ENCODE measurements at places on chromosomes 3 and 15. TPM values are rescaled to one million over a fixed set of nuclear protein-coding genes. Genes with fewer than 3 reads are reported as not detected.

Gene ILDR1
- total RNA-seq, result not detected

Gene P2RY1
- total RNA-seq, result under 0.01 TPM

Gene GOLGA6L4
- total RNA-seq, result 0.16 TPM

DNA sequence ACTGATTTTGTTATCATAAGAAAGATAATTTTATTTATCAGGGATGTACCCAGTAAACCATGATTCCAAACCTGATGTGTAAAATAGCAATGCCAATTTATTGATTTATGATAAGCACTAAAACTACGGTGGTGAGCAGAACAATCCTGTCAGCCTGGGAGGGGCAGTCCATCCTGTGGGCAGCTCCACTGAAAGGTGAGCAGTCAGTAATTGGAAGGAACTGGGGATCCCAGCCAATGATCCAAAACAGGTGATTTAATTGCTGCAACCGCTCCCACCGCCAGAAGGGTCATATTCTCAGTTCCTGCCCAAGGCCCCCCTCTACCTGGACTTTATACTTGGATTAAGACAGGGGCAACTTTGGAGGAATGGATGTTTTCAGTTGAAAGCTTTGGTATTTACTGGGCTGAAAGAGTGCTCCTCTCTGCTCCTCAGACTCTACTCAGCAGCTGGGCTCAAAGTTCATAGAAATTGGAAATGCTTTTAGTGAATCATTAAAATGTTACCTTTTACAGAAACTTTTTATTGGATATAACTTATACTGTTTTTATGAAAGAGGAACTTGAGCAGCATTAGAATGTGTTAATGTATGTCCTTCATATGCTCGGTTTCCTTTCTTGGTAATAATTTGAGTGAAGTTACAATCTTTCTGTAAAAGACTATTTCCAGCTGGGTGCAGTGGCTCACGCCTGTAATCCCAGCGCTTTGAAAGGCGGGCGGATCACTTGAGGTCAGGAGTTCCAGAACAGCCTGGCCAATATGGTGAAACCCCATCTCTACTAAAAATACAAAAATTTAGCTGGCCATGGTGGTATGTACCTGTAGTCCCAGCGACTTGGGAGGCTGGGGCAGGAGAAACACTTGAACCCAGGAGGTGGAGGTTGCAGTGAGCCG lies 198.6 kb upstream of the IL12A start:
- H3K4me3 ChIP-seq, result no peak overlapping the region
- H3K4me1 ChIP-seq, result peaks cover 53% of the 10 kb centered on the region
- 0 out of 2 replicates have a peak, but pooled peaks cover 7% of the 10 kb centered on the region for H3K36me3 ChIP-seq
- no peak overlapping the region for H3K27ac ChIP-seq
- no peak for DNase-seq
- H3K27me3 ChIP-seq, result no peaks in the 10 kb centered on the region

DNA sequence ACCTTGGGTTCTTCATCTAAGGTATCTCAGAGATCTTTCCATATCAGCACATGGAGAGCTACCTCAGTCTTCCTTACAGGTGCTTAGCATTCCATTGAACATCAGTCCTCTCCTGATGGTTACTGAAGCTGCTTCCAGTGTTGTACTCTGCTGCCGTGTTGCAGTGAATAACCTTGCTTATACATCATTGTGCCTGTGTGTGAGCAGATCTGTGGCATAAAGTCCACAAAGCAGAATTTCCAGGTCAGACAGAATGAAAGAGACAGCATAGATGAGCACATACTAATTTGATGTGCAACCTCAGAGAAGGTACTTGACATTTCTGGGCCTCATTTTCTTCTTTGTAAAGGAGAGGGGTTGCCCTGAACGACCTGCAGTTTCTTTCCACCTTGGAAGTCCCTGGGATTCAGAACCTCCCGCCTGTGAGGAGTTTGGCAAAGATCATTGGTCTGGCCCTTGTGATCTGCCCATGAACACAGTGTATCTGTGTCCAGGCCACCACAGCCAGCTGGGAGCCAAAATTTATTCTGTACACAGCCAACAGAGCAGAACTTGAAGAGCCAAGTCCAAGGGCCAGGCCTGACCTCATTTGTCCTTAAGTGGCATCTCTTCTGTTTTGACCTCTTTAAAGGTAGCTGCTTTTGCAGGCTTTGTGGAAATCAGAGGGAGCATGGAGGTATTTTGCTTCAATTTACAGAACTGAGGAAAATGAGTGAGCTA lies 57.2 kb upstream of the SLC7A14 start:
- no peaks in the 10 kb centered on the region for H3K27me3 ChIP-seq
- no peak for DNase-seq
- no peak overlapping the region for H3K27ac ChIP-seq
- no peak overlapping the region for H3K4me3 ChIP-seq
- no peaks in the 10 kb centered on the region for H3K36me3 ChIP-seq

GRCh38 chr3:188578576-188579363 lies 424.8 kb downstream of the LPP start:
- H3K27me3 ChIP-seq, result no peaks in the 10 kb centered on the region
- DNase-seq, result no peak
- peaks cover 8% of the 10 kb centered on the region for H3K4me1 ChIP-seq
- H3K36me3 ChIP-seq, result peaks cover 14% of the 10 kb centered on the region
- H3K27ac ChIP-seq, result no peak overlapping the region

GRCh38 chr3:12400616-12401194 lies 83.6 kb upstream of the TSEN2 start:
- H3K4me1 ChIP-seq, result peaks cover 4% of the 10 kb centered on the region
- DNase-seq, result no peak
- H3K27ac ChIP-seq, result no peak overlapping the region
- no peaks in the 10 kb centered on the region for H3K27me3 ChIP-seq

GRCh38 chr3:20916951-20917606 lies 731.1 kb upstream of the SGO1 start:
- no peak for DNase-seq
- no peaks in the 10 kb centered on the region for H3K36me3 ChIP-seq
- no peaks in the 10 kb centered on the region for H3K27me3 ChIP-seq
- no peak overlapping the region for H3K4me3 ChIP-seq
- H3K27ac ChIP-seq, result no peak overlapping the region

Measured in SJSA1 (cell line).